Iris pigment epithelial cell (primary cell): ENCODE measurements at places on chromosomes 13 and 19.

DNA sequence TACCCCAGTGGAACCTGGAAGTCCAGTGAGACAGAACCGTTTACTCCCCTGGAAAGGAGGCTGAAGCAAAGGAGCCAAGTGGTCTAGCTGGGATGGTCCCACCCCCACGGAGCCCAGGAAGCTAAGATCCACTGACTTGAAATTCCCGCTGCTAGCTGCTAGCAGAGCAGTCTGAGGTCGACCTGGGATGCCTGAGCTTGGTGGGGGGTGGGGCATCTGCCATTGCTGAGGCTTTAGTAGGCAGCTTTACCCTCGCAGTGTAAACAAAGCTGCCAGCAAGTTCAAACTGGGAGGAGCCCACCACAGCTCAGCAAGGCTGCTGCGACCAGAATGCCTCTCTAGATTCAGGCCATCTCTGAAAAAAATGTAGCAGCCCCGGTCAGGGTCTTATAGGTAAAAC is 437.0 kb downstream of the SUCLA2 start:
- DNase-seq = no peak

GRCh38 chr19:11254666-11255065 is 7.7 kb downstream of the DOCK6 start:
- DNase-seq = no peak

GRCh38 chr13:29180055-29180454 is 359.9 kb downstream of the MTUS2 start:
- DNase-seq = no peak

- DNase-seq = peak; percentile 52
Measured at GRCh38 chr13:113152984-113153809, 5.3 kb upstream of the PROZ start.

- DNase-seq = no peak
Measured at GRCh38 chr13:36190771-36191170, 23.6 kb downstream of the SOHLH2 start.

DNA sequence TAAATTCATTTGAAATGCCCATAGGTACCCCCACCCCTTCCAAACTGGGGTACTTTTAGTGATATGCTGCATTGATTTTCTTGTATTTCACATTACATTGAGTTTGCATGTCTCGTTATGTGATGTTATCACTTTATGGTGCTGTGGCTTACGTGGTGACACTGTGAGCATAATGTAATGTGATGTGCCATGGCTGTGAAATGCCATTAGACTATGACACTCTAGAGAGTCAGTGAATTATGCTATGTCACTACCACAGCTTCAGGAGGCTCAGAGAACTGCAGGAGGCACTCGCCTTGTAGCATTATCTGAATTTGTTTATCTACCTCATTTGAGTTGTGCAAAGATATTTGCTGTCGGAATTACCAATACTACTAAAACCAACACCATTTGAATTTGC is 590.1 kb upstream of the SLC10A2 start:
- no peak for DNase-seq

- no peak for DNase-seq
Measured at GRCh38 chr13:99870541-99870940, 101.0 kb downstream of the ZIC5 start.

GRCh38 chr19:7533925-7534480 is 1.5 kb upstream of the PNPLA6 start:
- DNase-seq = peak; percentile 93

DNA sequence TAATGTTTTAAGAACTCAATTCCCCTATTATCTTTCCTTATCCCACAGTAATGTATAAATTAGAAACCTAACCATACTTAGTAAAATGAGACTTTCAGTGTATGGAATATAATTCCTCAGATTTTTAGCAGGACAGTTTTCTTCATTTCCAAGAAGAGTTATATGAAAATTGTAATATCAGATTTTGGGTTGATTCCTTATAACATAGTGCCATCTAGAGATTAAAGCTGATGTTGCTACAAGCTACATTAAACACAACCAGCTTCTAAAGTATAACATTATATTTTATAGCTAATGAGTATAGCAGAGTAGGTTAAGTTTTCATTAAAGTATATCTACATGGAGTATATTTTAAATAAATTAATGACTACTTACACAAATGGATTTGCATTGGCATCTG is 99.7 kb upstream of the MIR17HG start:
- peak; percentile 2 for DNase-seq

DNA sequence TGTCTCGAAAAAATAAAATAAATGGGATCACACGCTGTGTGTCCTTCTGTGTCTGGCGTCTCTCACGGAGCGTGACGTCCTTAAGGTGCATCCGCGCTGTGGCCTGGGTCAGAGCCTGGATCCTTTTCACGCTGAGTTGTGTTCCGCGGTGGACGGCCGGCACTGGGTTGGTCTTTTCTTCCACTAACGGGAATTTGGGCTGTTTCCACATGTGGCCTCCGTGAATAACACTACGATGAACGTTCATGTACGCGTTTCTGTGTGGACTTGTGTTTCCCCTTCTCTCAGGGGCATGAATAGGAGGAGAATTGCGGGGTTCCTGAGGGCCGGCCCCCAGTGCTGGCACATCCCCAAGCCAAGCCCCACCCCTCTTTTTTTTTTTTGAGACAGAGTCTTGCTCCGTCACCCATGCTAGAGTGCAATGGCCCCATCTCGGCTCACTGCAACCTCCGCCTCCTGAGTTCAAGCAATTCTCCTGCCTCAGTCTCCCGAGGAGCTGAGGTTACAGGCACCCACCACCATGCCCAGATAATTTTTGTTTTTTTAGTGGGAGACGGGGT is 6.2 kb upstream of the PTBP1 start:
- DNase-seq = no peak

DNA sequence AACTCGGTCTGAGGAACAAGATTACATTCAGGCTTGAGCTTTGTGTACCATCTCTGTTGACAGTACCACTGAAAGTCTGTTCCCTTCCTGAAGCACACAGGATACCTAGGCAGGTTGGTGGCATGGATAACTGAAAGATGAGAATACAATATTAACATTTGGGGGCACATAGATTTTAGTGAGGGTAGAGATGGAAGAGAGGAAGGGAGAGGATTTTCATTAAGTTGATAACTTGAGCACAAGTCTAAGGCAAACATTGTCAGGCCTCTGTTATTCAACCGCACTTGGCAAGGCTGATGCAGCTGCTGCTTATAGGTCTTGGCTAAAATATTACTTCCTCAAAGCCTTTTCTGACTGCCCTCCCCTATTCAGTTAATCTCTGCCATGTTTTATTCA is 10.9 kb downstream of the MIR17HG start:
- no peak for DNase-seq

- DNase-seq = no peak
Measured at GRCh38 chr19:7645656-7646425, 8.9 kb downstream of the STXBP2 start.

DNA sequence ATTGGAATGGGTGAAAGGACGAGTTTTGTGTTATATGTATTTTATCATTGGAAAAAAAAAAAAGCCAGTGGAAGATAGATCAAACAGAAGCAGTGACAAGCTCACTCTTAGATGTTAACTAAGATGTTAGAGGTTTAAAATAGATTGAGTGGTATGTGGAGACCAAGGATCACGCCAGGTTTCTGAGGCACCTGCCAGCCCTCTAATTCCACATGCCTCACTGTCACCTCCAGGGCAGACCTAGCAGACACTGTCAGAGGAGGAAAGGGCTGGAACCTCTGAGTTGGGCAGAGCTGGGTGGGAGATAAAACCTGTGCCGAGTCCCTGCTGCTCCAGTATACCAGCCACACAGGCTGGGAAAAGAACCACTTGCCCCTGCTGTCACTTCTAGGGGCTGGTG is 57.5 kb upstream of the SIAH3 start:
- DNase-seq = no peak

DNA sequence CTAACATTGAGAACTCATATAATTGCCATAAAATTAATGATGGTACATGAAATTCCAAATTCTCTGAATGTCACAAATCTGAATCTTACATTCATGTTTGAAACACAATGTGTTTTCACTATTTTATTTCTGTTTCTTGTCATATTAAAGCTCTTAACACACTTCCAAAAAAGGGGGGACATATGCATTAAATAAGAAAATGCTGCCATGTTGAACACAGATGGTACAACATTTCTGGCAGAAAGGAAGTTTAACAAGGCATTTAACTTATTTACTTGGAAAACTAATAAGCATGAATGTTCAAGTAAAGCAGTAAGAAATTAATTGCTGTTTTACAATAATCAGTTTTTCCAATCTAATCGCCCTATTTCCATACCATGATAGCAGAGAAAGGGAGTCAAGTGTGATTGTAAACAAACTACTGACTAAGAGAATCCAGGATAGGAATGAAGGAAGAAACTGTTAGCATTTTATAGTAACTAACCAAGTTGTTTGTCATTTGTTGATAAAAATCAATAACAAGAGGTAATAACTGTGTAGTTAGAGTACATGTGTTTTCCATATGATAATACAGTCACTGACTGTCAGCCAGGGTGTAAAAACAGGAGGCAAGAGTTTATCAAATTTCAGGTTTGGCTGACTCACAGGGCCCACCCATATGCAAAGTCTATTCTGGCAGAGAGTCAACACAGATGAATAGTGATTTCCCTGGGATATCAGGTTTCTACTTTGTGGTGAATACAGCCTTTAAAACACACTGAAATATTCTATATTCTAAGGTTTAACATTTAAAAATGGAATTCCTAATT is 5.7 kb upstream of the FOXO1 start:
- DNase-seq = peak; percentile 92

DNA sequence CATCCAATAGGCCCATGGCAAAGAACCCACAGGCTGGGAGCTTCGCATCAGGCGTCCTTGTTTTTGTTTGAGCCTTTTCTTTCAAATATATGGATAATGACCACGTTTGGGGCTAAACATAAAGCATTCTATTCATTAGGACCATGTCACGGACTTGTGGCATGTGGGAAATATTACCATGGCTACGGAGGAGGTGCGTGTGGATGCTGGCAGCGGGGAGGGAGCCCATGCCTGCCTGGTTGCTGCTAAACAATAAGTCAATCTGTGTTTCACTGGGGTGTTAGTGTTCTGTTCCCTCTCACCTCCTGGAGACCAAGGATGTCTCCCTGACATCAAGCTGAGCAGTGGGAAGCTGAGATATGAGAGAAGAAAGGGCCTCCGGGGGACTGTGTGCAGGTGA is 121.1 kb downstream of the IRS2 start:
- DNase-seq = no peak
